ENCODE measurements at places on chromosomes 5 and 9.
A peak's percentile ranks its signal among the peaks of the same experiment; 100 is the strongest.

DNA sequence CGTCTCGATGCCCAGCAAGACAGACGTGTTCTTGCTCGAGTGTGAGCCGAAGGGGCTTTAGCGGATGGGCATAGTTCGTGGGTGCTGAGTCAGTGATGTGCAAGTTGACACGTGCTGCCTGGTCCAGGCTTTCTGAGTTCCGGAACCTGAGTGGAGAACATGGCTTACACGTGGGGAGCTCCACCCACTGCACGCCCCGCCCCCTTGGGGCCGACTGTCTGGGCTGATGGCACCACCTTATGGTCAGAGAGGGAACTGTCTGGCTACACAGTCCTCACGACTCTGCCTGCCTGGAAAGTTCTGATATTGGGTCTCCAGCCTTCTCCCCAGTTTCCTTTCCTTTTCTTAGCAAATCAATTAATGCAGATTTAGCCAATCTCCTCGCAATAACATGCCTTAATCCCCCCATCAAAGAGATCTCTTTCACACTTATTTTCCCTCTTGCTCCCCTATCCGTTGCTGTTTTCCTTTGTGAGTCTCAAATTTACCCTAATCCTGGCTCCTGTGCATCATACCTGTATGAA is 3.8 kb upstream of the STC2 start:
- peak; percentile 74 for DNase-seq

DNA sequence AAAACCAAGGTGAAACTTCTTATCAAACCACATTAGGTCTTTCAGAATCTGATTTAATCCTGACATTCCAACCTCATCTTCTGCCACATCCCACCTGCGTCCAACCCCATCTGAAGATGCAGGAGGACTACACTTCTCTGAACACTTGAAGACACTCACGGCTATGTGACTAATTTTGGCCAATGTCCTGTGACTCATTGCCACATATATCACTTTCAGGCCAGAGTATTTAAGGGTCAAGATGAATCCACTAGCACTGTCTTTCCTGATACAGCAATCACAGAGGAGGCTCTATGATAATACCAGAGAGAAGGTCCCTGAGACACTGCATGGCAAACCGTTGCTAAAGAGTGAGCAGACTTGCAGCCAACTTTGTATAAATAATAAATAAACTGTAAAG is 323.4 kb downstream of the NR2F1-AS1 start:
- no peak for DNase-seq

DNA sequence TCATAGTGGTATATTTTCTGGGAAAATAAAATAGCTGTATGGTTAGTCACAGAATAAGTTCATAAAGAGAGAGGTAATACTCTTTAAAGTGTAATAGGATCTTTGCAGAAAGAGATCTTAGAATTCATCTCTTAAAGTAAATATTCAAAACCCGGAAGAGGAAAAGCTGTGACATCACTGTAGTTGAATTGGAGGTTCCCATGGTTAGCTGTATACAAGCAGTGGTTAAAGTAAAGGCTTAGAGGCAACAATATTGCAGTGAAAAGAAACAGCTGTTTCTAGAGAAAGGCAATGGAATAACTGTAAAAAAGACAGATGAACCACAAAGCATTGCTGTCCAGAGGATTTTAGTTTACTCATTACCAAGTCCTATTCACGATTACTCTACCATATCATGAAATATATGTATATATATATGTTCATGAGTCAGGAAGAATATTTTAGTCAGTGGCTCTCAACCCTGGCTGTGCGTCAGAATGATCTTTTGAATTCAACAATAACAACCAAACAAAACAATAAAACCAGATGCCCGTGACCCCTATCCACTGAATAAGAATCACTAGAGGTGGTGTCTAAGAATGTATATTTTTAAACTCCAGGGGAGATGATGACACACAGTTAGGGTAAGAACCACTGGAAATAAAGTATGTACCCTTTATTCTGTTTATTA is 4.7 kb downstream of the ERCC6L2 start:
- DNase-seq, result no peak

GRCh38 chr9:136361754-136362449 is 1.6 kb downstream of the DNLZ start:
- no peak for DNase-seq

GRCh38 chr5:82922086-82922734 is 155.0 kb downstream of the TMEM167A start:
- no peak for DNase-seq

- no peak for DNase-seq
Observed at GRCh38 chr9:95025213-95026147, 292.0 kb downstream of the FANCC start.

DNA sequence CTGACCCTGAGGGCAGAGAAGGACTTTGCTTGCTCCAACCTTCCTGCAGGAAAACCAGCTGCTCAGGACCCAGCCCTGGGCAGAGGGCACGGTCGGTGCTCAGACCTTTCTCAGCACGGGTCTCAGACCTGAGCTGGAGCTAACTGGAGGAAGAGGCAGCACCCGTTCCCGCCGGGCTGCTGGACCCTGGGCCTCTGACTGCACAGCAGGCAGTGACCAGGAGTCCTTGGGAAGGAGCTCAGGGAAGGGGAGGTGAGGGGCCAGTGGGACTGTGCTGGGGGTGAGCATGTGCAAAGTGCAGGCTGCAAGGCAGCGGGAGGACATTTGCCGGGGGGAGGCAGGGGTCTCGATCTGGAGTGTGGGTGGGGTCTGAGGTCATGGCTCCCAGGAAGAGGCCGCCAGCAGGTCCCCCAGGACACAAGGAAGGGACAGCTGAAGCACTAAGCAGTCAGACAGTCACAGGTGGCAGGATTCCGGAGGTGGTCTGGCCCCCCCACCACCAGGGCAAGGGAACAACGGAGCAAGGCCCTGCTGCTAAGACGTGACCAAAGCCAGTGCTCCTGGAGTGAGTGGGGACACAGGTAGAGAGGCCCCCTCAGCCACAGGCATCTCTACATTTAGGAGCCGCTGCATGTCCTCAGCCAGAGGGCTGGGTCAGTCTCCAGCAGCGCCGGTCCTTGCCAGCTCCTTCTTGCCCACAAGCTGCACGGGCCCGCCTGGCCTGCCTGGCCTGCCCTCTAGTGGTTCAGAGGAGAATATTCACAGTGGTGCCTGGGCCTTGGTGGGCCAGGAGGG is 4.8 kb upstream of the DPM2 start:
- DNase-seq, result peak; percentile 56

DNA sequence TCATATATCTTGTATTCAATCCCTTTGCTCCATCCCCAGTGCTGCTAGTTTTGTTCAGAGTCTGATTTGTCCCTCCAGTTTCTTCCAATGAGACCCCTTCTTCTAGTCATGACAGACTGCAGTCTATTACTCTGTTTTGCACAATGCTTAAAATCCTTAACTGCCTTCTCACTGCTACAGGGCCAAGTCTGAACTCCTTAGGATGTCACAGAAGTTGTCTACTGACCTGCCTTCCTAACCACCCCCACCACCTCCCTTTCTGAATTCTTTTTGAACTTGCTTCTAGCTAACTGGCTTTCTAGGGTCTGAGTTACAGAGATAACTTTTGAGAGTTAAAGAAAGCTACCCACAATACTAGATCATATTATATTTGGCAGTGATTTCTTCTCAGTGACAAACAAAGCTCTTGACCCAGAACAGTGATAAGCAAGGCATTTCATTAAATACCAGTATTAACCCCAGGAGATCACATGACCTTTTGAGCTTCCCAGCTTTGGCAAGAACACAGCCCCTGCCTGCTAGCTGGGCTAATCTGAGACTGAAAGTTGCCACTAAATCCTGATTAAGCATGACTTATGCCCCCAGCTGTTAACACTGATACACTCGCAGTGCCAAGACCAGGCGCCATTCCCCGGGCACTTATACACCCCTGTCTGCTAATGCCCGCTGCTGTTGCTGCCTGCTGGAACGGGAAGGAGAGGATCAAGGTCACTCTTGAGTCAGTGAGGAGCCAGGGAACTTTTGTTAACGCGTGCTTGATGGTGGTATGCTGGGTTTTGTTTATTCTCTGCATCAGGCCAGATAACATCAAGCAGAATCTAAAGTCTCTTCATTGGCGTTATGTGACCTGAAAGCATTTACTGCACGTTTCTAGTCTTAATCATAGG is 36.4 kb upstream of the ADAMTSL1 start:
- DNase-seq, result no peak

GRCh38 chr5:152572812-152573211 is 167.7 kb upstream of the NMUR2 start:
- DNase-seq, result no peak

DNA sequence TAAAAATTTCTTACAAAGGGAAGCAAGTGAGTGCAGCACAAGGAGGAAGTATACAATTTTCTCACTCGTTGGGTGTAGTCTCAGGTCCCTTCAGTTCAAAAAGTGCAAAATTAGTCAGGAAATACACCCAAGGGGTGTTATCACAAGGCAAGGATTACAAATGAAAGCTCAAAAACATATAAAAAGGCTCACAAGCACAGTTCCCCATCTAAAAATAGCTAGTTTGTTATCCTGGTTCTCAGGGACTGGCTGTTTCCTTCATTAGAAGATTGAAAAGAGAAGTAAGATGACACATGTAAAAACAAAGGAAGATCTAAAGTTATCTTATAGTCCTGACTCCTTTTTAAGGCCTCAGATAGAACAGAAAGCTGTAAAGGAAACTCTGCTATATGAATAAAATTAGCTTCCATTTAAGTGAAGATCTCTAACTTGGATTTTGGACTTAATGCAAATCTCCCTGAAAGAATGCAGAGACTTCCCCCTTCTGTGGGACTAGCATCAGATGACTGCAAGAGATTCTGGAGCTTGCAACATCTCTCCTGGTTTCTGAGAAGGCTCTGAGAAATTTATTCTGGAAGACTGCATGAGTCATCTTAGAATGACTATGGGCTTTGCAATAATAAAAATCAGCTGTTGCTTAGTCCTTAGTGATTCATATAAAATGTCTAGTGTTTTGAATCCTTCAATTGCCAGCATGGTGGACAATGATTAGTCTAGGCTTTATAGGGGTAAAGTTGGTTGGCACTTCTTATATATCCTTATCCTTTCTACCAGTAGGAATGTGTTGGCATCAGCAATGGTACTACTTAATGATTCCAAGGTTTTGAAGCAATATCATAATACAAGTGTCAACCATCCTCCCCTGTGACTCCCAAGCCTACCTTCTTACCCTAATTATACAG is 25.4 kb downstream of the DAB2 start:
- DNase-seq, result peak; percentile 99

GRCh38 chr9:136669791-136670464 is 7.2 kb downstream of the EGFL7 start:
- DNase-seq, result no peak

DNA sequence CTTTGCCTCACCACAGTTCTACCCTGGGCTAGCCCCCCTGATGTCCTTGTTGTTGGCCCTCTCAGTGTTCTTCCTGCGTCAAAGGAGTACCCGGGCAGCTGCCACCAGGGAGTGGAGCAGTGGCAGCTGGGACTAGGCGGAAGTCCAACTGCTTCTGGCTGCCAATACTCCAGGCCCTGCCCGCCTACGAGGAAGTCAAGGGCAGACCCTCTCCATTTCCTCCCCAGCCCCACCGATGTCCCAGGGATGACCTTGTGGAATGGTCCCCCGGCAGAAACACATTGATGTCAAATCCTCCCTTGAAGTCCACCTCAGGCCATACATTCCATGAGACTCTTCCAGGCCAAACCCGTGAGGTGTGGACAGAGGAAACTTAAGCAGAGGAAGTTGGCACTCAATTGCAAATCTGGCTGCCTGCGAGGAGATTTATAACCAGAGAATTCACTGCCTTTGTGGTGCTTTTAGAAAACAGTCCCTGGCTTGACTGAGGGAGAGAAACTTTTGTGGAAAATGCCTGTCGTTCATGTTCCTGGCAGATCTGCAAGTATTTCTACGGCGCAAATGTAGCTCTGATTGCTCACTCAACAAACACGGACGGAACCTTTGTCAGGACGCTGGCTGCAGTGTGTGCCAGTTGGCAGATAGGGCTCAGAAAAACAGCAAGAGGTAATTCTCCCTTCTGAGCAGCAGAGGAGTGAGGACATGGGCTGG is 339.7 kb downstream of the RAB3C start:
- DNase-seq, result no peak

- no peak for DNase-seq
Observed at GRCh38 chr9:95031711-95032461, 285.6 kb downstream of the FANCC start.

GRCh38 chr9:102514541-102514940 is 480.6 kb upstream of the CYLC2 start:
- no peak for DNase-seq

DNA sequence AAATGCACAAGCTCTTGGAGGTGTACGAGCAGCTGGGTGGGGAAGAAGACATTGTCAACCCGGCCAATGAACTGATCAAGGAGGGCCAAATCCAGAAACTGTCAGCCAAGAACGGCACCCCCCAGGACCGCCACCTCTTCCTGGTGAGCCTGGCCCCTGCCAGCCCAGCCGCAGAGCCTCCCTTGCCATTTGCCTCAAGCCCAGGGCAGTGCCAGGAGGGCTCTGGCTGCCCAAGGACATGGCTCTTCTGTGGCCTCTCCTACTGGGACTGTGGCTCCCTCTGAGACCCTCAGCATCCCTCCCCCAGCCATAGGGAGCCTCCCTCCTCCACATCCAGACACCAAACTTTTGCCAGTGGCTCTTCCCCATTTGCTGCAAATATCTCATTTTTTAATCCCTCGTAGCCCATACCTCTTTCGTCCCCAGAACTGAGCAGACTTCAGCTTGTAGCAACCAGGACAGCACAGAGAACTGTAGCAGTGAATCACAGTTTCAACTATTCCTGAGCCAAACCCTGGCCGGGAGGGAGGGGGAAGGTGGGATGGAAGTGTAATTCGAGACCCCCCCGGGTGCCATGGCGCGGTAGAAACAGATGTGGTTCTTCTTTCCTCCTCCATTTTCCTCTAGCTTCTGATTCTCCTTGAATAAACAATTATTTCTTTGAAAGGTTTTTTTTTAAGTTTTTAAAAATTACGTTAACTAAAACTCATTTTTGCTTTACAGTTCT is 44.5 kb upstream of the SUSD3 start:
- DNase-seq, result no peak

GRCh38 chr9:31908158-31908890 is 476.1 kb upstream of the ACO1 start:
- DNase-seq, result no peak

DNA sequence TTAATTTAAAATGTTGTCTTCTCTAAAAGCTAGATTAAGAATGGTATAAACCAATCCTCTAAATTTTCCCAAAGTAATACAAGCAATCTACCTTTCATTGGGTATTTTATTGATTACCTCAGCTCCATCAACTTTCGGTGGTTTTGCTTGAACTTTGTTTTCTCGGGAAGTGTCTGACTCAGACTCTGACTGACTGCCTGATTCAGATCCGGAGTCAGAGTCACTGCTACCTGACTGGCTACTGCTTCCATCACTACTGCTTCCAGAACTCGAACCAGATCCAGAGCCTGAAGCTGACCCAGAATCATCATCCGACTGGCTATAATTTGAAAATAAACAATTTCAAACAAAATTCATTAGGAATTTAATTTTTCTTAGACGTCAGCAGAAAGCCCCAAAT is 24.0 kb downstream of the CHD1 start:
- no peak for DNase-seq

DNA sequence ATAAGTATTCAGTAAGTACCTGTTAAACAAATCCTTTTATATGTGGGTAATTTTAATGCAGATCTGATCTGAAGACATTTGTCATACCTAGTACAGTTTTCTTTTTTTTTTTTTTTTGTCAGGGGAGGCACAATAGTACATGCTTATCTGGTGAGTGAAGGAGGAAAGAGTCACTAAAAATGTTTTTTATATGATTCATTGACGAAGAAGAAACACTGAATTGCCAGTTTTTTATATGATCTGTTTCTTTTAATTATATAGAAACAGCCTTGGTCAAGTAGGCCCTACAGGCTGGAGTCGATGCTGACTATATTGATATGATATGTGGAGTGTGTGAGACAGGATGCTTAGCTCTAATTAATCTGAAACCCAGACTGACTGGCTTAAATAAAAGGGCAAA is 315.2 kb downstream of the PSAT1 start:
- no peak for DNase-seq

All from inflammatory macrophage treated with lipopolysaccharide for 4 hours (primary cell).